ENCODE measurements at places on chromosomes 1 and 21.

GRCh38 chr21:31848326-31848985 is 24.4 kb upstream of the HUNK start:
- peak; percentile 29 for DNase-seq

GRCh38 chr21:37199057-37199924 is 67.8 kb downstream of the VPS26C start:
- no peak for DNase-seq

DNA sequence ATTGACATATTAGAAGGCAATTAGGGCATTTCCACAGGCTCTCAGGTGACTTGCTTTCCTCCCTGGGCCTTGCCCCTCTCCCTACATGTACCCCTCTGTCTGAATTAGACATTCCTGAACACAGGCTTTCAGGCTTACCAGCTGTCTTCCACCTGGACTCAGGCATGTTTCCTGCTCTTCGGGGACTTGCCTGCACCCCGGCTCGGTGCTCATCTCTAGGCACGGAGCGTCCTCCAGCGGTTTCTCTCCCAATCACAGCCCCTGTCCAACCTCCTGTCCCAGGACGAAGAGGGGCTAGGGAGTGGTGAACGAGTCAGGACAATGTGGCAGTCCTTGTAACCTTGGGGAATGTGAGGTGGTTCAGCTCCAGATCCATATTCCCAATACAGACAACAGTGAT is 4.2 kb downstream of the PROK1 start:
- no peak for DNase-seq

DNA sequence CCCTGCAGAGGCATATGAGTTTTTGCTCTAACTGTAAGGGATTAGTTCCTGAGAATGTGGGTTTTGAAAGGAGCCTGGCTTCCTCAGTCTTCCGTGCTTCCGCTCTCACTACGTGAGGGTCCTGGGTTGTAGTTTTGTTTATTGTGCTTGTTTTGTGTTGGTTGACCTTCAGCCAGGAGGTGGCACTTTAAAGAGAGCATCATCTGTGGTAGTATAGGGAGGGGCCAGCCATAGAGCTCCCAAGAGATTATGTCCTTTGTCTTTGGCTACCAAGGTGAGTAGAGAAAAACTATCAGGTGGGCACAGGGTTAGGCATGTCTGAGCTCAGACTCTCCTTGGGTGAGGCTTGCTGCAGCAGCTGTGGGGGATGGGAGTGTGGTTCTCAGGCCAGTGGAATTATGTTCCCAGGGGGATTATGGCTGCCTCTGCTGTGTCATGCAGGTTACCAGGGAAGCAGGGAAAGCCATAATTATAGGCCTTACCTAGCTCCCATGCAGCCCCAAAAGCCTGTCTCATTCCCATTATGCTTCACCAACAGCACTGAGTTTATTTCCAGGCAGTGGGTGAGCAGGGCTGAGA is 23.5 kb downstream of the CYP4B1 start:
- no peak for DNase-seq

- no peak for DNase-seq
Observed at GRCh38 chr1:110007046-110007830, 22.7 kb downstream of the AHCYL1 start.
